ENCODE measurements at places on chromosomes 2 and 18.

GRCh38 chr2:44087714-44088092 is 81.0 kb upstream of the PPM1B start:
- no peak for DNase-seq

DNA sequence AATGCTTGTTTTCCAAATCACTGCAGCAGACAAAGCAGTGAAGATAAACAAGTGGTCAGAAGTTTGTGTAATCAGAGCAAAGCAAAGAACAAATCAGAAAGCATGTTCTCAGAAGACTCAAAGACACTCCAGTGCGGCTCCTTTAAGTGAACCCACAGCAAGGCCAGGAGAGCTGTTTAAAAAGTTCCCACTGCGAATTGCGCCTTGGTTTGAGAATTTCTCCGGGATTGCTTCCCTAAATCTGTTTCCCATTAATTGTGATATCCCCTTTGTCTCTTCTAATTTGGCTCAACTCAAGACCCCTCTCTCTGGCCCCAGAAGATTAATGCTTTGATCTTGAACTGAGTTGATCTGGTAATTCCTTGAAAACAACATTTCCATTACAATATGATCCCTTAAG is 122.4 kb upstream of the BCL2L11 start:
- DNase-seq = no peak

DNA sequence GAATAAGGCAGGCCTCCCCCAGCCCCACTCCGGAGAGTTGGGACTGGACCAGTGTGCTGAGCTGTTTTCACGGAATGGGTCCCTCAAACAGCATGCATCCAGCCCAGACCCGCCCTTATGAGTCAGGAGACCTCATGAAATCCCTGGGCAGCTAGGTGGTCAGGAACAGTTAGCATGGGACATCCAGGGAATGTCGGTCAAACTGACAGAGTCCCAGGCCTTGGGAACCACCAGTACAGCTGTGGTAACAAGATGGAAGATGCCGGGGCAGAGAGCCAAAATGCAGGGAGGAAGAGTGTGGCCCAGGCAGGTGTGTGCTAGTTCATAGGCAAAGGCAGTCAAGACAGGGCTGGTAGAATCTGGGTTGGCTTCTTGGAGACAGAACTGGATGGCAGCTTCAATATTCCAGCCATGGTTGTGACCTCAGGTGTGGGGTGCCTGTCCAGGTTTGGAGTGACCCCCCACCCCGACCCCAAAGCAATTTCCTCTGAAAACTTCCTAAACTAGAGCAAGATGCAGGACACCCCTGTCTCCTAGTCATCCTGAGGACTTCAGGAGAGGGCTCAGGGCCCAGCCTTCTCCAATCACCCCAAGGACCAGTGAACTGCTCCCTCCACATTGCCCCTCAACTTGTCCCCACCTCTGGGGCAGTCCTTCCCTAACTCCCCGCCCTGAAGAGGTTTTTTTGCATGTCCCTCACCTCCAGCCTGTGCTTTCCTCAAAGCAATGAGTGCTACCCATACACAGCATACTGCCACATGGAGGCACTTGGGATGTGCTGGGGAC is 46.5 kb downstream of the KCNIP3 start:
- no peak for DNase-seq

DNA sequence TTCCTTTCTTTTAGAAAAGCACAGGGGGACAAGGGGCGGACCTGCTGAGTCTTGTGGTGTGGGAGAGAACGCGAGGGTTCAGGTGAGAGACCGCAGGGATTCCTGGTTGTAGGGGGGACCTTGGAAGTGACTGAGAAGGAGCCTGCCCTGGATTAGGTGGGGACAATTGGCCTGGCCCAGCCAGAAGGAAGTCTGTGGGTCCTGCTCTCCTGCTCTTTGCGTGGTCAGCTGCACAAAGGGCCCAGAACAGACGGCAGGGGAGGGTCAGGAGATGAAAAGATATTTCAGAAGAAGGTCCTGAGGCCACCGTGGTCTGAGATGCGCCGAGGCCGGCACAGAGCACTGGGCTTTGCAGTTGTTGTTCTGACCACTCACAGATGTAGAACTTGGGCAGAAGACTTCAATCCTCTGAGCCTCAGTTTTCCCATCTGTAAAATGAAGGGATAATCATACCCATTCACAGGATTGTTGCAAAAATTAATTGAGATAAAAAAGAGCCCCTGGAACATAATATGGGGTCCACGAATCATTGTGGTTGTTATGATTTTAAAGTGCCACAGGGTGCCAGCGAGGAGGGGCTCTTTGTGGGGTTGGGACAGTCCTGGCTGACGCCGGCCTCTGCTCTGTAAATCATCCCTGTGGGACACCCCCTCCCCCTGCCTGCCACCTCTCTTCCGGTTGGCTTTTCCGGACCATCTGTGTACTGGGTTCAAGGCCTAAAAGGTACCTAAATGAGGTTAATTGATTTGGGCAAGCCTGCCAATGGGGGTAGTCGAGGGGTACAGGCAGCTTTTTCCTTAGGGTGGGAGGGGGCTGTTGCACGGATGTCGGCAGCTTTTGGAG is 1.8 kb downstream of the LPIN1 start:
- DNase-seq = no peak

- no peak for DNase-seq
Observed at GRCh38 chr2:112583497-112584133, 794 bp upstream of the CHCHD5 start.

DNA sequence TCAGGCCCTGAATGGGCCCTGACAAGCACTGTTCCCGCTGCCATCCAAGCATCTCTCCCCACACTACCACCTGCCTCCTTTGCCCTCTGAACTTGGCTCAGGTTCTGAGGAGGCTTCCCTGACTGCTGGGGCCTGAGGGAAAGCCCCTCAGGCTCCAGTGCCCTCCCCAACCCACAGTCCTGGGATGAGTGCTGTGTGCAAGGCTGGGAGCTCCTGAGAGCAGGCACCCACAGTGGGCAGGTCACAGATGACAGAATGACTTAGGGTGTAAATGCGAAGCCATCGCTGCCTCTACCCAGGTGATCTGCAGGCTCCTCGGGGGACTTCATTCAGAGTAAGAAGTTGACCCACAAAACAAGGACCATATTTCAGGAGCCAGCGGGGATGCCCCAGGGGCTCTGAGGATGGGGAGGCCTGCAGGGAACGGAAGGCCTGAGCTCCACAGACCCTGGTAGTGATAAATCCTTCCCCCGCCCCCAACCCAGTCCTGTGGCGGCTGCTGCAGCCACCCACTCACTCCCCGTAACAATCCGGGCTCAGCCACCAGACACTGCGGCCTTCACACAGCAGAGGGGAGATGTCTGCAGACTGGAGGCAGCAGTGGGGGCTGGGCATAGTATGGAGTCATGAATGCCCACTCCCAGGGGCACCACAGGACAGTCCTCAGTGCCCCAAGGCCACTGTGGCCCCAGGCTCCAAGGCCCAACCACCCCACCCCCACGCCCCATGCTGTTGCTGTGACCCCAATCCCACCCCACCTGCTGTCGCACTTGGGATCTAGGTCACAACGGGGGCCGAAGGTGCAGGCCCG is 8.9 kb downstream of the BIN1 start:
- DNase-seq = no peak
